ENCODE measurements at places on chromosomes 4 and X.
A peak's percentile ranks its signal among the peaks of the same experiment; 100 is the strongest.

DNA sequence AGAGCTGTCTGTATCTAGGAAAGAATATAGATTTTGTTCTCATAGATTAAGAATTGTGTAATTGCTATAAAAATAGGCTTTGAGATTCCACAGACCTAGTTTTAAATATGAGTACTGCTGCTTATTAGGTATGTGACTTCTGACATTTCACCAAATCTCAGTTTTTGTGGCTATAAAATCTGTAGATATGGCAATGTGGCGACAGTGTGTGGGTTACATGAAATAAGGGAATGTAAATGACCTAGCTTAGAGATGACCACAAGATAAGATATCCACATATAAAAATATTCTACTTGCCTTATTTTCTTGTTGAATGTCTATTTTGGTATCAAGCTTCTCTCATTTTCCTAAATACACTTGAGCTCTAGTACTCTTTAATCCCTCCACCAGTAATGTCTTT, 193.8 kb downstream of the UNC5C start:
- no peak for DNase-seq

DNA sequence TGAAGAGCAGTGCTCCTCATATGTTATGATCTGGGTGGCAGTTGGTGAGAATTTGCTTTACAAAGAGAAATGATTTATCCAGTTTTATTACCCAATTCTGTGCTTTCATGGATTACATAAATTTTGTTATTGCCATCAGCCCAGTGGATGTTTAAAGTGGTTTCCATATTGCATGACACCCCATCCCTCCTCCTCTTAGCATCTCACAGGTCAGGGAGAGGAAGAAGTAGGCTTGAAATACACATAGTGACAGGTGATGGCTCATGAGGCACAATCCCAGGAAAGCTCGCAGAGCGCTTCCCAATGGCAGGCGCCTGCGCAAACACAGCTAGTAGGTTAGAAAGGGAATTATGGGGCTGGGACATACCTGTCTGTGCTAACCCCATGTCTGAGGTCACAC, 47.7 kb upstream of the GATB start:
- DNase-seq: no peak

DNA sequence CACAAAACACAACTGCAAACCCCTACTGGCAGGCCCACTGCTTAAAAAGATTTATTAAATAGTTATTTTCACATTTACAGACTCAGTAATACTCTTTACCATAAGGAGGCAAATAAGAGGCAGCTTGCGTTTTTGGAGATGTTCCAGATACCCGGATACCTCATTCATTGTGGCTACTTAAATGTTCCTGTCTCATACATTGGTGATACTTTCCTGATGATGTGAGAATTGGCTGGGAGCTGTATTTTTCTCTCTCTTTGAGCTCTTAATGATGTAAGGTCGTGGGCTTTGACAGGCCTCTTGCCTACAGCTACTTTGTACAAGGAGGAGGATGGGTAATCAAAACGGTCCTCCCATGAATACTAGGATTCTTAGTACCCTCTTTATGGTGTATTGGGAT, 101.5 kb downstream of the AKAP4 start:
- DNase-seq: no peak

DNA sequence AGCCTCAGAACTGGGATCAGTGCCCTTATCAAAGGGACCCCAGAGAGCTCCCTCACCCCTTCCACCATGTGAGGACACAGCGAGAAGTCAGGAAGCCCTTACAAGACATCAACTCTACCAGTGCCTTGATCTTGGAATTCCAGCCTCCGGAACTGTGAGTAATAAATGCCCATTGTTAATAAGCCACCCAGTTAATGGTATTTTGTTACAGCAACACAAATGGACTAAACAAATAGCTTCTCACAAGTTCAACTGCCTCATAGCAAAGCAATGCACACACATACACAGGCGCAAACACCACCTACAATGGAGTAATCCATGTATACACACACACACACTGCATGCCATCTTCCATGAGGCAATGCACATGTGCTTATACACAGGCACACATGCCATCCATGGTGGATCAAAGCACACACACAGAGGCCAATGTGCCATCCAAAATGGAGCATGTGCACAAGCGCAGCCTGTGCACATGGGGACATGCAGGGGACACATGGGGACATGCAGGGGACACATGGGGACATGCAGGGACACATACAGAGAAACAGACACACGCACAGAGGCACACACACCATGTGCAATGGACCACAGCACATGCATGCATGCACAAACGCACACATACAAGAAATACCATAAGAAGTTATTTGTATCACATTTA, 137.6 kb upstream of the TBL1X start:
- DNase-seq: no peak

DNA sequence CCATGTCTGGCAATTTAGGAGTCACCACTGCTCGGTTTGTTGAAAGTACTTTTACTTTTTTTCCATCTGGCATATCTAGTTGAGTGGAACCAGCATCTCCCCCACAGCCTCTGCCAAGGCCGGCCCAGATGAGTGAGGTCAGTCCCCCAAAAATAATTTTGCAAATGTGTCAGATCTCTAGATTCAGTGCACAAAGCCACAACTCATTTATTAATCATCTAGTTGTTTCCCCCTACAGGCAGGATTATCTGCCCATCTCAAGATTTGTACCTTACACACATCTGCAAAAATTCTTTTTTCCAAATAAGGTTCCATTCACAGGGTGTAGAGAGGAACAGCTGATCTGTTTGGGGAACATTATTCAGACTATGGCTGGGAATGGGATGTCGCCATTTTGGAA, 174.0 kb upstream of the MXRA5 start:
- DNase-seq: no peak

DNA sequence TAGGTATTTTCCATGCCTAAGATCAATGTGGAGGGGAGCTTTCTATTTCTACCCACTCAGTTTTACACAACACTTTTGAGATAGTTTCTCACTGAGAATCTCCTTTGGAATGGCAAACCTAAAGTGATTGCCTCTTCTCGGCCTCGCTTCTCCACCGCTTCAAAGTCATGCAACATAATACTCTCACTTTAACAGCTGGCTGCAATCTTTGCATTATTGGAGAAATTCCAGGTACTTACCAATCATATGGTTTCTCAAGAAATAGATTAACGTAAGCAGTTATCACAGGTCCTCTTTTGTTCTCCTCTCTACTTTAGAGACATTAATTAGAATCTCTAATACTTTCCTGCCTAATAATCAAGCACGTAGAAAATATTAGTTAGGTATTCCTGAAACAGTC, 3.7 kb upstream of the IL13RA2 start:
- DNase-seq: no peak

DNA sequence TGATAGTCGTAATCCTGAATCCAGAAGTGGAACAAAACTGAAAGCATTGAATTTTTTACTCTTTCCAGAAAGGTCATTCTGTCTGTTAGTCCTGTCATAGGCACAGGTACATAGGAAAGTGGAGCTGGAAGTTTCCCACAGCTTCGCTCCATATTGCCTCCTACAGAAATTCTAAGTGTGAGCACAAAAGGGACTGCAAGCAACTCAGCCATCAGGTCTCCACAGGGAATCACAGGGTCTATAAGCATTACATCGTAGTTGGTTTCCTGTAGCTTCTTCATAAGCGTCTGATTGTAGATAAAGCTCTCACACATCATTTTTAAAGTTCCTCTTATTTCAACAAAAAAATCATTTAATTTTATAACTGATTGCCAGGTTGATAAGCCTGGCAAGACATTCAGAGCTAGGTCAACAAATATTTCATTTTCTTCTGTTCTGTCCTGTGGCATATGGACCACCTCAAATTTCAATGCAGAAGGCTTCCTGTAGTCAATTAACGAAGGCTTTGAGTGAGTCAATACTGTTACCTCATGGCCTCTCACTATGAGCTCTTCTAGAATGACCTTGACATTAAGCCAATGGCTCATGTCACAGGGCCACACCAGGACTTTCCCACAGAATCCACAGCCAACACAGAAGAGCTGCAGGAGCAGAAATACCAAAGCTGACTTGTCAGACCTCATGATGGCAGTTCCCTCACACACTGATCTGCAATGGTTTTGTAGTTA, at the start of gene UGT2A3:
TSS of gene UGT2A3 (minus strand) at position 727 of the 728 bp plus-strand sequence. CDS start at position 683, 44 bp downstream.
- DNase-seq: no peak

GRCh38 chr4:1871471-1872021, 353 bp downstream of the NSD2 start:
- no peak for DNase-seq

DNA sequence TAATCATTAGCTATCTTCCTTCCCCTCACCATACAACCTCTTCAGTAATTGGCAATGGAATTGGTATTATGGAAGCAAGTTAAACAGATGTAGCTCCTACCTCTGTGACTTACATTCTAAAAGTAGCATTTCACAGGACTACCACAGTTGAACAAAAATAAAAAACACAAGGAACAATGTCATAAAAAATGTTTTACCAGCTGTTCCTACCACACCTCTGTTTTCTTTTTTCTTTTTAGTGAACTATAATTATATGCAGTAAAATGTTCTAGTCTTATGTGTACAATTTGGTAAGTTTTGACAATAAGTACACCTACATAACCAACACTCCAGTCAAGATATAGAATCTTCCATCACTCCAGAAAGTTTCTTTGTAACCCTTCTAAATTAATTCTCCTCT, 54.1 kb upstream of the GEMIN8 start:
- no peak for DNase-seq

DNA sequence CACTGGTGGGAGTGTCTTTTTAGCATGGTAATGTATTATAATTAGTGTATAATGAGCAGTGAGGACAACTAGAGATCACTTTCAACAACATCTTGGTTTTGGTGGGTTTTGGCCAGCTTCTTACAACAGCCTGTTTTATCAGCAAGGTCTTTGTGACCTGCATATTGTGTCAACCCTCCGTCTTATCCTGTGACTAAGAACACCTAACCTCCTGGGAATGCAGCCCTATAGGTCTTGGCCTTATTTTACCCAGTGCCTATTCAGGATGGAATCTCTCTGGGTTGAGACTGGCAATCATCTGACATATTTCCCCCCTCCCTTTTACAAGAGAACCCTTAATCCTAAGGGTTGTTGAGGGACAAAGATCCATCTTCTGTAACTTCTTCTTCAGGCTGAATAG, 21.9 kb upstream of the ADH4 start:
- no peak for DNase-seq

DNA sequence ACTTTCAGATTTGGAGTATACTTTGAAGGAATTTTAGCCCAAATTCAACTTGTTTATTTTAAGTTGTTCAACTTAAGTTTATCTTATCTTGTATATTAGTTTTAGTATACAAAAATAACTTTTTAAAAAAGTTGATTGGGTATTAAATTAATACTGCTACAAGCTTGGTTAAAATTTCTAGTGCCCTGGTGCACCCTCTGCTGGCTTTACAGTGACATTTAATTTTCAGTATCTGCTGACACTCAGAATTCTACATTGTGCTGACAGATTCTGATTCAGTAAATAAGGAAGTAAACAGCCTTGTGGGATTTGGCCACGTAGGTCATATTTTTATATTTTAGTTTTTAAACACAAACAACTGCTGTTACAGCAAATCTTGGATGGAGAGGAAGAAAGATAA, 2.9 kb downstream of the EDA start:
- no peak for DNase-seq

DNA sequence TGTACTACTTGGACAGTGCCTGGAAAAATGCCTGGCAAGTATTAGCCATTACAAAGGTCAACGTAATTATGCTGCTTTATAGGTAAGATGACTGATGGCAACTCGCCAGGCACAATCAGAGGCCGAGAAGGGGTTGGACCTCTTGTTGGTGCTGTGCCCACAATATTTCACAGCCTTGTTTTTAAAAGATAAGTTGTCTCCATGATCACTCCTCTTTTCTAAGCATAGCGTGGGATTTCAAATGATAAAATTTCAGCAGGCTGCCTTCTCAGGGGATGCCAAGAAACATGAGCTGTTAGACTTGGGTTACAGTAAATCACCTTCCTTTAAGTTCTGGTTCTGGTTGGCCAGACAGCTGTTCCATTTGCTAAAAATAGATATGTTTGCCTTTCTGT, 26.9 kb downstream of the HOPX start:
- DNase-seq: no peak

DNA sequence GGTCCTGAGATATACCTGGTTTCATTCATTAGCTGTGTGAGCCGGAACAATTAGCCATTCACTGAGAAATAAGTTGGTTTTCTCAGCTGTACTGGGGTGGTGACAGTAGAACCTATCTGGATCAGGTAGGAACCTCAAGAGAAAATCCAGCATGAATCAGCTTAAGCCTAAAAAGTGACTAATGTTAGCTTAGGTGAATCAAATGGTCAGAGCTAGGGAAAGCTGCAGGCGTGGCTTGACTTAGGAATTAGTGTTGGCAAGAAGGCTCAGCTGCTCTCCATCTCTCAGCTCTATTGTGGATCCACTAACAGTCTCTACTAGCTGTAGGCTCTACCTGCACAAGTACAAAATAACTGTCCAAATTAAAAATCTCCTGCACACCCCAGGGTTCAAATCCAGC, 1025.5 kb downstream of the RAB28 start:
- no peak for DNase-seq

DNA sequence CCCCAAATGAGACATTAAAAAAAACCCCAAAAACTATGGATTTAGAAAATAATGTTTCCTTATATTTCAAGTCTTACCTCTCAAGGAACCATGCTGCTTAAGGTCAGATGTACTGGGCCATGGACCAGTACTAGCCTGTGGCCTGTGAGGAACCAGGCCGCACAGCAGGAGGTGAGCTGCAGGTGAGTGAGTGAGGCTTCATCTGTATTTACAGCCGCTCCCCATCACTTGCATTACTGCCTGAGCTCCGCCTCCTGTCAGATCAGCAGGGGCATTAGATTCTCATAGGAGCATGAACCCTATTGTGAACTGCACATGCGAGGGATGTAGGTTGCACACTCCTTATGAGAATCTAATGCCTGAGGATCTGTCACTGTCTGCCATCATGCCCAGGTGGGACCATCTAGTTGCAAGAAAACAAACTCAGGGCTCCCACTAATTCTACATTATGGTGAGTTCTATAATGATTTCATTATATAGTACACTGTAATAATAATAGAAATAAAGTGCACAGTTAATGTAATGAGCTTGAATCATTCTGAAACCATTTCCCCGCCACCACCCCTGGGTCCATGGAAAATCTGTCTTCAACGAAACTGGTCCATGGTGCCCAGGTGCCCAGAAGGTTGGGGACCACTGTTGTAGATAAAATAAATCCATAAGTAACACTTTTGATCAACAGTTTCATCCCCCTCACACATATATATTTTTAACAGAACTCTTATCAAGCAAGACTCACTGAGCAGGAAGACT, 105.3 kb upstream of the CBR4 start:
- DNase-seq: no peak

DNA sequence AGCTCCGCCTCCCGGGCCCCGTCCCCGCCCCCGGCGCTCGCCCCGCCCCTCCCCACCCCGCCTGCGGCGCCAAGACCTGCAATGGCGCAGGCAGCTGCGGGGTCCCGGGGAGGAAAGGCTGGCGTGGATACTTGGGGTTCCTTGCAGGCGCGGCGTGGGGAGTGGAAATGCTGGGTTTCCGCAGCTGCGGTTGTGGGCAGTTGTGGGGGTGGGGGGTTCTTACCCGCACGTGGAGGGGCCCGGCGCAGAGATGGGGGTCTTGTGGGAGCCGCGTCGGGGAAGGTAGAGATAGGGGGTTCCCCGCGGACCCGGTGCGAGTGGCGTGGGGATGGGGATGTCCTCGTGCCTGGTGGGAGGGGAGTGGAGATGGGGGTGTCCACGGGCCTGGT, 680 bp upstream of the ASMTL start:
- peak; percentile 75 for DNase-seq
